T-cell (primary cell): ENCODE measurements at places on chromosomes 4 and X.

- no peak for DNase-seq
These were observed 583.7 kb downstream of the TRIML1 start for GRCh38 chr4:188722911-188723310.

DNA sequence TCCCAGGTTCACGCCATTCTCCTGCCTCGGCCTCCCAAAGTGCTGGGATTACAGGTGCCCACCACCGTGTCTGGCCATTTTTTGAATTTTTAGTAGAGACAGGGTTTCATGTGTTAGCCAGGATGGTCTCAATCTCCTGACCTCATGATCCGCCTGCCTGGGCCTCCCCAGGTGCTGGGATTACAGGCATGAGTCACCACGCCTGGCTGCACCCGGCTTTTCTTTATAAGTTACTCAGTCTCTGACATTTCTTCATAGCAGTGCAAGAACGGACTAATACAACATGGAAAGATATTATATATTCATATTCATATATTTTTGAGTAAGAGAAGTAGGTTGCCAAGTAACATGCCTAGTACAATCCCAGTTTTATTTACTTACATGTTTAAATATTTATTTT is 22.9 kb downstream of the SHROOM3 start:
- DNase-seq, result no peak

- DNase-seq, result no peak
These were observed 23.4 kb downstream of the RBM47 start for GRCh38 chr4:40606239-40606767.

DNA sequence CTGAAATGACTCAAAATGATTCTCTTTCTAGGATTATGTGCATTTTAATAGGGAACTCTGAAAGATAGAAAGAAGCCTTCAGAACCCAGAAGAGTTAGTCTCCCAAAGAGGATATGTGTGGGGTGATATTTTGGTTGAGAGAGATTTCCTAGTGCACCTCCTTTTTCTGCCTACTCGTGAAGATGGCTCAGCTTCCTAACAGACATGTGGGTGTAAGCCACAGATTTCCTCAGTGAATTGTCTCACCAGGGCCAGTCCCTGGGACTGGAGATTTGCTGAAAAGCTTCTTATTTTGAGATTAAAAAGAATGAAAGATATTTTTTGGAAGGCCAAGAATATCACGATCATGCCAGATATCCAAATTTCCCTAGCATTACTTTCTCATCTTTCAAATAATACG is 42.8 kb downstream of the MAGEB17 start:
- no peak for DNase-seq

- DNase-seq, result no peak
These were observed 1418.7 kb downstream of the FSTL5 start for GRCh38 chr4:160745126-160745525.

DNA sequence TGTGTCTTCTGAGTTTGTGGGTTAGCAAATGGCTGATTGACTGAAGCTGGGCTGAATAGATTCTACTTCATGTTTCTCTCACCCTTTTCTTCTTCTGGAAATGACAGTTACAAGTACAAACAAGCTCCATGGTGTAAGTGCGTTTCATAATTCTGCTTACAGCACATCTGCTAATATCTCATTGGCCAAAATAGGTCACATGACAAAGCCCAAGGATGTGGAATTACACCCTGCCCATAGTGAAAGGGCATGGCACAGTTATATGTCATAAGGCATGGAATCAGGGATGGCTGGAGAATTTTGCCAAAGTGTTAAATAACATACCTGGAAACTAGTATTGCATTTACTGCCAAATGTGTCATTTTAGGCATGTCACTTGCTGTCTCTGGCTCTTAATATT is 327.2 kb downstream of the NKX6-1 start:
- no peak for DNase-seq

- DNase-seq, result no peak
These were observed 891 bp downstream of the CISD2 start for GRCh38 chr4:102869569-102870197.

GRCh38 chr4:147093206-147093605 is 147.5 kb upstream of the TTC29 start:
- DNase-seq, result no peak

DNA sequence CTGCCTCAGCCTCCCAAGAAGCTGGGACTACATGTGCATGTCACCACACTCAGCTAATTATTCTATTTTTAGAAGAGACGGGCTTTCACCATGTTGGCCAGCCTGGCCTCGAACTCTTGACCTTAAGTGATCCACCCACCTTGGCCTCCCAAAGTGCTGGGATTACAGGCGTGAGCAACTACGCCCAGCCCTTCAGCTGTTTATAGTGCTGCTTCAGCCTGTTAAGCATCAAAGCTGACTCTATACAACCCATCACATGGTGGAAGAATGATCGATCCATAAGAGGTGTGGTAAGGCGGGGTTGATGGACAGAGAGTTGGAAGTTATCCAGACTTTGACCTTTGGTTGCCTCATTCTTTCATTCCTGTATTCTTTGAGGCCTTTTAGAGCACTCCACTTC is 56.2 kb upstream of the RAPGEF2 start:
- DNase-seq, result no peak

DNA sequence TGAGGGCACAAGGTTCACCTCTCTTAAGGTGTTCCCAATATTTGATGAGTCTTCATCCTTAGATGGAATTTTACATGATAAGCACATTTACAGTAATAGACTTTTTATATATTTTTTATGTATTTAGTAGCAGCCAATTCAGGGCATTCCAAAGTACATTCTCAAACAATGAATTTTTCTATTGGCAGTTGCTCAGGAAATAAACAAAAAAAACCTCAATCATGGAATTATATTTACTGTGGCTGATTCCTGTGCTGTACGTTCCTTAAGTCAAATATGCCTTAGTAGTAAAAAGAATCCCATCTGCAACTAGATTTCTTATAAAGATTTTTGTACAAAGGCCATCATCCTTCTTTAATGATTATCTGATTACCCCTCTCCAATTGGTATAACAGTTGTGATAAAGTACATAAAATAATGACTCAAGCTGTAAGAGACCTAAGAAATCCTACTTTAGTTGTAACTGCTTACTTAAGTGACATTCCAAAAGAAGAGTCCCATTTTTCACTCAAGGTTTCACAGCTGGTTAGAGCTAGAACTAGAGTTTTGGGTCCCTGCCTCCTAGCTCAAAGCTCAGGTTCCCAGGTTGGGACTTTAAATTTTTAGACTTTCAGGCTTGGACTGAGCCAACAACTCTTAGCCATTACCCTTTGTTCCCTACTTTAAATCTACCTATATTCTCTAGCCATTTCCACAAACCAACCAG is 152.7 kb downstream of the FHIP1A start:
- no peak for DNase-seq

DNA sequence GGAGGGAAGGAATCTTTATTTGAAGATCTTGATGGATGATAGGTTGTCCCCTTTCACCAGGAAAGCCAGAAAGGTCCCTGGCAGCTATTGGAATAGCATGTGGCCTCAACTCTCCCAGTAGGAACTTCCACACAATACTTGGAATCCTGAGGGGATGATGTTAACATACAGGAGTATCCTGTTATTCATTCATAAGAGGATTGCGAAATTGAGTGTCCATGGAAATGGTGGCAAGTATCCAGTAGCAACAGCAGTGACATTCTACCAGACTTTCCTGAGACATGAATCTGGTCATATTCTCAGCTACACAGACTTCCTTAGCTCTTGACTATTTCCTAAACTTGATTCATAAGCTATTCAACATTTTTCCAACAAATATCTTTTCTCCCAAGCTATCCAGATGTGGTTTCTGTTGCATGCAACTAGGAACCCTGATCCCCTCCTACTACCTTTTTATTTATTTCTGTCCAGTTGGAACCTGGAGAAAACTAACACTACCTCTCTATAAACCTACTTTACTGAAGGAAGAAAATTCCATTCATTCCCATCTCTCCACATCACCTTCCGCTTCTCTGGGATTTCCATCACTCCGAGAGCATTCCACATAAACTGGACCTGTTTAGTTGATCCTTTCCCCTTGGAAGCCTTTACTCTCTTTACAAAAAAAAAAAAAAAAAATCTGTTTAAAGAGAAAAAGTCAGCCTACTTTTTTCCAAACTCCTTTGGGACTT is 101.8 kb downstream of the ANXA5 start:
- DNase-seq, result no peak

DNA sequence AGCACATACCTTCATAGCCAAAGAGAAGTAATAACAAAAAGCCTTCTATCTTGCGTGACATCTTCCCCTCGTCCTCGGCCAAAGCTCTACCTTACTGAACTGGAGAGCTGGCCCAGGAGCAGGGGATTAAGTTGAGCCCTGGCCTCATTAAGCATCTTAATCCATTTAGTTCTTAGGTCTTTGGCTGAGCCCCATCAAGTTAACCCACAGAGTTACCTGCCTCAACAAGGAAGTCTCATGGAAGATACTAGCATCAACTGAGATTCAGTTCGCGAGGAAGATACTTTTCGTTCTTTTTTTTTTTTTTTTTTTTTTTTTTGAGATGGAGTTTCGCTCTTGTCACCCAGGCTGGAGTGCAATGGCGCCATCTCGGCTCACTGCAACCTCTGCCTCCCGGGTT is at the start of gene RS1:
RS1 (minus strand) TSS at position 101 of the 400 bp plus-strand sequence; CDS start at position 61, 40 bp downstream.
- no peak for DNase-seq

- DNase-seq, result no peak
These were observed 151.2 kb upstream of the KLF3 start for GRCh38 chr4:38512840-38513239.

DNA sequence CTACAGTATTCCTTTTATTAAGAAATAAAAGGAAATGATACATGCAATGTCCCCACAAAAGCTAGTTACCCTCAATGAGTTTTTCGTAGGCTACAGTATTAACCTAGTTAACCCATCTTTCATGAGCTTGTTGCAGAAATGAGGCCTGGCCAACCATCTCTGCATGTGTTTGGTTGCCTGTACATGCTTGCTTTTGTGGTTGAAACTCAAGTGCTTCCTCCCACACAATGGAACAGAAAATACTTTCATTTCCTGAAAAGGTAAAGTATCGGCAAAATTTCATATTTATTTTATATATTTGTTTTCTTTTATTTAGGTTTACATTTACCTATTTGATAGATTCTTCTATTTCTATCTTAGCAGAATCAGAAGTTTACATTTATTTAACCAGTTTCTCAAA is 214.6 kb upstream of the FAM241A start:
- DNase-seq, result no peak

DNA sequence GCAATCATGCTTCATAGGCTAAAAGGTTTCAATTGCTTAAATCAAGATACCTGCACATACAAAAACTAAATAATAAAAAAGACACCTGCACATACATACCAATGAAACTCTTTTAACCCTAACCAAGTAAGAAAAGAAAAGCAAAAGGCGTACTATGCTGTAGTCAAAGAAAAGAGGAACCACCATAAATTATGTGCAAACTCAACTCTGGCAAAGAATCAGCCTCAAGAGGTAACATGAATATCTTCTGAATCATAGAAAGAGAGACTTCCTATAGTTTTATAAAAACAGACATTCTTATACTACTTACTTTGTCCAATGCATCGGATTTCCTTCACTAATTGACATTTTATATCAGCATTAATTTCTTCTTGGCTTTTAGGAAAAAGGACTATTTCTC is 29.3 kb downstream of the MMGT1 start:
- no peak for DNase-seq

DNA sequence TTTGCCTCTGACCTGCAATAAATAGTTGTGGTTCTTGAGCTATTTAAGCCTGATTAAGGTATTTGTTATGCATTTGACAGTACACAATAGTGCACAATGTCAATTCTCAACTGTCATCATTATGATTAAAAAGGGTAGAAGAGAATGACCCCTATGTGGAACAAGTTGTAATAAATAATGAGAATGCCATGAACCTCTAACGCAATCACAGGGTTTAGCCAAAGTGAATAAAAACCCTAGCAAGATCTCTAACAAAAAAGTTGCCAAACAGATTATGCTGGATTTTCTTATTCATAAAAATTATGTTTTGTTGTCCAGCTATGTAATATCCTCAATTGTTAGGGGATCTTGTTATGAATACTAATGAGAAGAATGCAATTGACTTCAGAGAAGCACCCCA is 387.4 kb downstream of the GPAT3 start:
- no peak for DNase-seq

- no peak for DNase-seq
These were observed 78.7 kb downstream of the PABPC4L start for GRCh38 chr4:134122903-134123302.
